Fibroblast of skin of abdomen (primary cell): ENCODE measurements at places on chromosomes 6 and 20.

DNA sequence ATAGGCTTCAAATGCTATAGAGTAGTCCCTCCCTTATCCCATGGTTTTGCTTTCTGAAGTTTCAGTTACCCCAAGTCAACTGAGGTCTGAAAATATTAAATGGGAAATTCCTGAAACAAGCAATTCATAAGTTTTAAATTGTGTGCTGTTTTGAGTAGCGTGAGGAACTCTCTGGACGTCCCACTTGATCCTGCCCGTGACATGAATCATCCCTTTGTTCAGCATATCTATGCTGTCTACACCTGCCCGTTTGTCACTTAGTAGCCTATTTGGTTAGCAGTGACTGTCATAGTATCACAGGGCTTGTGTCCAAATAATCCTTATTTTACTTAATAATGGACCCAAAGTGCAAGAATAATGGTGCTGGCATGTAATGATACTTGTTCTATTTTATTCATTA, 5.0 kb downstream of the PCMT1 start:
- no peak for DNase-seq

DNA sequence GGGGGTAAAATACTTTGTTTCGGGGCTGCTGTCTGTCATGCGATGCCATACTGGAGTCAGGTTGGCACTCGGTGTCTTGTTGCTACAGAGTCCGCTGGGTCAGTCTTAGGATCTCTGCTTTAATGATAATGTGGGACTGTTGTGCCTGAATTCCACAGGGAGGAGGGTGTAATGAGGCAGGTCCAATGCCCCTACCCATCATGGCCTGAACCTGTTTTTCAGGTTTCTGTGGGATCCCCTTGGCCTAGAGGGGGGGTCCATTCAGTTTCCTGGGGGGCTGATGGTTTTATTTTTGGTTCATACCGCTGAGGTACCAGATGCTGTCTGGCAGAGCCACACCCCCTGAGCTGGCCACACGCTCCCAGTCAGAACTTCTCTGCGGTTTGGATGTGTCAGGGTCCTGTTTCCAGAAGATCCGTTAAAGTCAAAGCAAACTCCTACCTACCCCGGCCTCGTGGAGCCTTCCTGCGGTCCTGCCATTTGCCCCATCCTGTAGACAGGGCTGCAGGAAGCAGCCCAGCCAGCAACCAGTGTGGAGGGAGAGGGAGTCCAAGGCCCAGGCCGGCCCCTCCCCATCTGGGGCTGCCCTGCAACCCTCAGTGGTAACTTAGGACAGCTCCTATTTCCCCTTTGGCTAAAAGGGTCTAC, 69.7 kb downstream of the TCP11 start:
- DNase-seq = no peak

DNA sequence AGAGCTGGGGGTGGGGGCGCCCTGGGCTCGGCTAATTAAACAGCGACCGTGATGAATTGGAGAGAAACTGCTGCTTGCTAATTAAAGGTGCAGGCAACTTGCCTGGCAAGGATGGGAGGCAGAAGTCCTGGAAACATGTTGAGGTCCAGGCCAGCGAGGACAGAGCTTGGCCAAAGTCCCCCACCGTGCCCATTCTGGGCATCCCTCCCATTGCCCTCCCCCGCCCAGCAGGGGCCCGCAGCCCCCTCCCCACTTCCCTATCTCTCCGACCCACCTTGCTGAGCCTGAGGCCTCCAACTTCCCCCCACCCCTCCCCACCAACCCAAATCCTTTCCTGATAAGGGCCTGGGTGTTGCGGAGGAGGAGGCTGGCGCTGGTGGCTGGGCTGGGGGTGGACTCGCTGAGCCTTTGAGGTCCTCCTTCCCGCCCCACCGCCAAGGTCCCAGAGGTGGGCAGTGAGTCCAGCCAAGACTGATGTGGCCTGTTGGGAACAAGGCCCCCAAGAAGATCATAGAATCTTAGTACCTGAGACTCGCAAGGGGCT, 23.3 kb downstream of the C20orf203 start:
- DNase-seq = no peak

DNA sequence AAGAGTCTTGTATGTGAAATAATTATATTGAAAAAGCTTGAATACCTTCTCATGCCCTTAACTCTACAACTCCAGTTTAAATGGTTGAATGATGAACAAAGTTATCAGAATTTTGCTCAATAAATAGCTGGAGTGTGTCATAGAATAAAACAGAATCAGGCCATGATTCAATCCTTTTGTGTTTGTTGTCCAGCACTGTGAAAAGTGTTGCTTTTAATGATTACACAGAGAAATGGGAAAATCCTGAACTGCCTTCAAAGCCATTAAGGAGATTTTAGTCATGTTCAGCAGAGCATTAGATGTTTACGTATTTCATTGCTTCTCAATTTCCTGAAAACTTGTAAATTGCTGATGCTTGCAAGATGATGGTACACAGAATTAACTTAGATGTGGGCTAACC, 262.9 kb upstream of the BTBD3 start:
- no peak for DNase-seq

- no peak for DNase-seq
These were observed 712 bp downstream of the DEK start for GRCh38 chr6:18263418-18264218.

GRCh38 chr20:44799691-44800090, 10.7 kb downstream of the RIMS4 start:
- no peak for DNase-seq

GRCh38 chr20:36937402-36937770, 14.1 kb downstream of the SAMHD1 start:
- DNase-seq = no peak

GRCh38 chr6:9020001-9020400, 584.7 kb upstream of the SLC35B3 start:
- no peak for DNase-seq

DNA sequence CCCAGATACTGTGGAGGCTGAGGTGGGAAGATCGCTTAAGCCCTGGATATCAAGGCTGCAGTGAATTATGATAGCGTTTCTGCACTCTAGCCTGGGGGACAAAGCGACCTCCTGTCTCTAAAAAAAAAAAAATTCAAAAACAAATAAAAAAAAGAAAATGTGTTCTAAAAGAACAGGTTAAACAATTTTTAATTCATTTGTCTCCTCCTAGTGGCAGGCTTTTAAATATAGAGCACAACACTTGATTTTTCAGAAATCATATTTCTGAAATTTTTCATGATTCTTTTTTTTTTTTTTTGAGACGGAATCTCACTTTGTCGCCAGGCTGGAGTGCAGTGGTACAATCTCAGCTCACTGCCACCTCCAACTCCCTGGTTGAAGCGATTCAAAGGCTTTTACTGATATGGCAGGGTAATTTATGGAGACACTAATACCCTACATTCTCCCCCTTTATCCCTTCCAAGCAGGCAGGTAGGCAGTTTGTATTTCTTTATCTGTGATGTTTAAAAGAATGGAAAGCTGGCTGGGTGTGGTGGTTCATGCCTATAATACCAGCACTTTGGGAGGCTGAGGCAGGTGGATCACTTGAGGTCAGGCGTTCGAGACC, 8.7 kb upstream of the GTF3C6 start:
- no peak for DNase-seq

GRCh38 chr6:150907383-150907782, 41.9 kb downstream of the MTHFD1L start:
- no peak for DNase-seq

GRCh38 chr6:16316741-16317251, 78.4 kb downstream of the GMPR start:
- DNase-seq = peak; percentile 54

GRCh38 chr6:127938701-127939100, 37.8 kb upstream of the THEMIS start:
- DNase-seq = peak; percentile 62

DNA sequence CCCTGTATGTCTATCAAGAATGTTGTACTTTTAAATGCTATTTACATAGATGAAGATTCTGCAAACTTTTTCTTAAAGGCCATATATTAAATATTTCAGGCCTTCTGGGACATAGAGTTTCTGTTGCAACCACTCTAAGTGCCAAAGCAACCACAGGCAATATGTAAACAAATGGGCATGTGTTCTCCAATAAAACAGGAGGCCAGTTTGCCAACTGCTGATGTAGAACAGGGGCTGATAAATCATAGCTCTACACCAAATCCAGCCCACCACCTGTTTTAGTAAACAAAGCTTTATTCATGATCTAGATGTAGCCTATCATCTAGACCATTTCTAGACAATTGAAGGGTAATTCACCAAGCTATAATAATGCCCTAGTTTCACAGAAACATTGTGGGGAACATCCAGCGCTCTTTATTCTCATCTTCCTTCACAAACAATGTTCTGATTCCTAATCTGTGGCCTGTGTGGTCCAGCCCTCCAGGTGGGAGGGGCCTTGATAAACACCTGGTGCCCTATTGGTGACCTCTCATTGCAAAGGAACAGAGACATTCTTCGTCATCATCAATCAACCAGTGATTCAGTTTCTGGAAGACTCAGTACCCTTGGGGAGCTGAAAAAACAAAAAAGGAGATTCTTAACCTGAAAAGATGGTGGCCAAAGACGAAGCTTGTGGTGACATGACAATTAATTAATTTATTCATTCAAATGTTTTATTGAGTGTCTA, 80.2 kb downstream of the PREP start:
- DNase-seq = no peak
